ENCODE measurements at places on chromosomes 7 and 10. TPM values are rescaled to one million over a fixed set of nuclear protein-coding genes. Genes with fewer than 3 reads are reported as not detected.
A peak's percentile ranks its signal among the peaks of the same experiment; 100 is the strongest.

Gene VGF
- not detected for total RNA-seq

Gene C10orf105
- total RNA-seq, result 0.53 TPM

Gene OR2F2
- not detected for total RNA-seq

Gene SH3PXD2A
- total RNA-seq, result 166 TPM

Gene CFAP70
- 6.6 TPM for total RNA-seq

Gene RNLS
- 5.5 TPM for total RNA-seq

Gene IFRD1
- total RNA-seq, result 92.8 TPM

- no peak for DNase-seq
Measured at GRCh38 chr7:120735791-120736190, 122.2 kb downstream of the TSPAN12 start.

DNA sequence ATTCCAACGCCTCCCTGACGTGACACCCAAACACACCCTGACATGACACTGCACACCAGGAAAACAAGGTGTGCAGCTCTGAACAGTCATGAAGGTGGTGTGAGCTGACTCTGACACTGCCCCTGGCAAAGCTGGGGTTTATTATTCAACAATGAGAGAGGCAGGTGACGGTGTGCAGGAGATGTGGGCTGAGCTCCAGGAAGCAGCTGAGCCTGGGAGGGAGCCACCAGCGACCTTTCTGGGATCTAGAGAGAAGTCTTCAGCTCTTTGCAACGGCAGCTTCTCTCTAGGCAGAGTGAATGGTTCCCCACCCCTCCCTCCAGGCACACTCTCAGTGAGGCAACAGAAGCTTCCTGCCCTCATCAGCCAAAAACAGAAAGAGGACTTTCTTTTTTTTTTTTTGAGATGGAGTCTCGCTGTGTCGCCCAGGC, 65.6 kb downstream of the SH3PXD2A start:
- DNase-seq, result no peak

DNA sequence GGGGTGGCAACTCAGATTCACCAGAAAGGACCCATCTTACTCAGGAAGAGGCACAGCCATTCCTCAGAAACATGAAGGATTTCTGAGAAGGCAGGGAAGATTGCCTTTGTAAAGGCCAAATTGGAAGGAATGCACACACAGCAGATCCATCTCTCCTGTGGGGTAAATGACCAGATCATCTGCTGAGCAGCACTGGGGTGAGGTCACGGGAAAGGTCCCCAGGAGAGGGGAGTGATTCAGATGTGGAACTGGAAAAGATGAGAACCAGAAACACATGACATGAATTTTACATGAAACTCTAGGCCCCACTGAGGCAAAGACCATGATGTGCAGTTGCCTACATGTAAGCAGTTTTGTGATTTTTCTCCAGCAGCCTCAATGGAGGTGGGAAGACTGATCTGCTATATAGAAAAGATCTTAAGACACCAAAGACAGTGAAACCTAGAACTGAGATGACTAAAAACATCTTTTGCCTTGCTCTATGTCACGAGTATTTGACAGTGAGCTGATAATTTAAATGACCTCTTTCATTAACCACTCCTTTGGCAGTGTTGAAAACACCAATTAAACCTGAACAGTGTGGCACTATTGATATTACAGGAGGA, 91.6 kb downstream of the AMPH start:
- no peak for DNase-seq

GRCh38 chr10:1687623-1688150, 49.6 kb downstream of the ADARB2 start:
- no peak for DNase-seq

DNA sequence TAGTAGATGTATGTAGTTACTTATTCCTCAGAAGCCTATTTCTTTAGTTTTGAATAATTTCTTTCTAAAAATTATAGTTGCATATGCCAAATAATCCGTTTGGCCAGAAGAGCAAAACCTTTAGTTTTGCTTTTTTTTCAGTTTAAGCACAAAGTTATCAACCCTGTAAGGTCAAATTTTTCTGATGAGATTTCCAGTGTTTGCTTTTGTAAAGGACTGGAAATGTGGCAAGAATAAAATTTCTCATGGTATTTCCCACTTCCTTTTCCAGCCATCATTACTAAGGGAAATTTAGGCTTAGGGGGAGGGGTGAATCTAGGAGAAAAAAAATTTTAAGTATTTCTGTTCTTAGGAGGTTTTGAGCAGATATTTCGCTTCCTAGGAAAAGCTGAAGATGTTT, 7.6 kb downstream of the CALD1 start:
- DNase-seq, result no peak

DNA sequence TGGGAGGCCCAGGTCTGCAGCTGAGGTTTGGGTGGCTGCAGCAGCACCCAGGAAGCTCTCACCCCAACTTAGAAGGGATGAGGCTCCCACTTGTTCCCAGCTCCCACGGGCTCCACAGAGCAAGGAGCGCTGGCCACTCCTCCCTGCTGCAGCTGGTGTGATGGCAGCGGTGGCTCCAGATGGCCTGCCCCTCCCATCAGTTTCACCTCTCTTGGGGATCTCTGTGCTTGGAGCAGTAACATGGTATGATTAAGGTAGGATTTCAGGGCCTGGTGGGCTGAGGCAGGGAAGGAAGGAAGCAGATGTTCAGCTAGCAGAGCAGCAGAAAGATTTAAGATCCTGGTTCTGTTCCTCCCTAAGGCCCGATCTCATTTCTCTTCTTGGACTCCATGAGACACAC, 66.8 kb upstream of the KIF5B start:
- no peak for DNase-seq

DNA sequence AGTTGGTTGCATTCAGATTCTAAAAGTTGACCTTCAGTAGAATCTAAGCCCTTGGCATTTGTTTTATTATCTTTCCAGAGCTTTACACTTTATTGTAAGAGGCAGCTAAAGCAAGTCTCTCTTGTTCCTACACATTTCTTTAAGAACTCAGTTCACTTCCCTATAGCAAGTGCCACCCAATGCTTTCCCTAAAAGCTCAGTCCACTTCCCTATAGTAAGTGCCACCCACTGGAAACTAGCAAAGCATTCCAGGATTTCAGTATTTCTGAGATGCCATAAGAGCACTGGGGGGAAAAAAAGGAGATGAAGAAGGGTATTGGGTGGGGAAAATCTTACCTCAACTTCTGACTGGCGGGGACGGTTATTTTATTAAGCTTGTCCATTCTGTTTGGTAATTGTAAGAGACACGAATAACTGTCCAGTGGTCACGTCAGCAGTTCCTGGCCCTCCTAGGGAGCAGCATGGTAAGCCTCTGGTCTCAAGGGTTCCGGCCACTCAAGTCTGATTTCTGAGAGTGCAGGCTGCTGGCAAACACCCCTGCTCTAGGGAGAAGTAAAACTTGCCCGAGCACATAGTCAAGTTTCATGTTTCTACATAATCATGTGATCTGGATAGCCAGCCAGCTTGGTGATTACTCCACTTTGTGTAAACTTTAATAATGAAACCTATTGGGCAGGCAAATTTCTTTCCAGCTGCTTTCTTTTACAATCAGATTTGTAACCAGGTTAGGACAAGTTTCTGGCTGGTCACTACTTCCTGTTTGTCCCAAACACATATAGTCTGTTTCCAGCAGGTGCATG, at the start of gene BLNK:
TSS of gene BLNK (minus strand) at position 554 of the 800 bp plus-strand sequence. CDS start at position 383, 171 bp downstream.
- DNase-seq, result peak; percentile 63

DNA sequence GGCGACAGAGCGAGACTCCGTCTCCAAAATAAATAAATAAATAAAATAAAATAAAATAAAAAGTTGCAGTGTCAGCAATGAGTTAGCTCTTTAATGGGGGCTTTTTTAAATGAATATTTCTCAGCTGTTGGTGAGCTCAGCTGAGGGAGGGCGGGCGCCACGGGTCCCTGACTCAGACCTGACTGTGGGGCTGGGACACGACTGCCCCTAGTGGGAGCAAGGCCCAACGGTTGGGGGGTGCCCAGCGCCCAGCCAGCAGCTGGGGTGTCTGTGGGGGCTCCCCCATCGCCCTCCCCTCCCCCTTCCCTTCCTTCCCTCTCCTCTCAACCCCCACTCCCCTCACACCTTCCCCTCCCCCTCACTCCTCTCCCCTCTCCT, 46.6 kb downstream of the PWWP2B start:
- DNase-seq, result no peak

DNA sequence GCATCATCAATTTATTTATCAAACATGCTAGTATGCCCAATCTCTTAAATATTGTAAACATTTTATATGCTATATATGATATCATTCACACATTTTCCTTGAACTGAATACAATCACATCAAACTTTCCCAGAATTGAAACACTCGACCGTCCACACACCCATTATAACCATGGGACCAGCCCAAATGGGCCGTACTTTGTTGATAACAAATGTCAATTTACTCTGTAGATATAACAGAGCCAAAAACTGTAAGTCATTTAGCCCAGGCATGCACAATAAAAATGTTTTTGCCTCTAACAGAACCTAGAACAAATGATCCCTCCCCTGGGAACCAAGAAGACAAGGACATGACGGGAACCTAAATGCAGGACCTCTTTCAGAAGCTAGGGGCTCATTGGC, 683 bp upstream of the ANKRD22 start:
- DNase-seq, result no peak

DNA sequence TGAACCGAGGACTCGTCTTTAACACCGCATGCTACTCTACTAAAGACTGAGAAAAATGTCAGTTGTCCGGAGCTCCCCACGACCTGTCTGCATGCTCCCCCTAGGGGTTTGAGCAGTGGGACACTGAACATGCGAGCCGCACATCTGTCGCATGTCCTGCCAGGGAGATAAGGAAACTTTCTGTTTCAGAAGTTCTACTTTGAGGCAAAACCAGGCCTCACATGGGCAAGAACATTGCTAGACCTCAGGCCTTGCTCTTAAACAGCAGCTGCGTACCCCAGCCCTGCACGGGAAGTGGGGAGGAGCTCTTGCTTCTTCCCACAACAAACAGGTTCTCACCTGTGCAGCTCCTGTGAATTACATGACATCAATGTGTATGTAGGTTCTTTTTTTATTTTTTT, 30.3 kb upstream of the HERPUD2 start:
- no peak for DNase-seq

DNA sequence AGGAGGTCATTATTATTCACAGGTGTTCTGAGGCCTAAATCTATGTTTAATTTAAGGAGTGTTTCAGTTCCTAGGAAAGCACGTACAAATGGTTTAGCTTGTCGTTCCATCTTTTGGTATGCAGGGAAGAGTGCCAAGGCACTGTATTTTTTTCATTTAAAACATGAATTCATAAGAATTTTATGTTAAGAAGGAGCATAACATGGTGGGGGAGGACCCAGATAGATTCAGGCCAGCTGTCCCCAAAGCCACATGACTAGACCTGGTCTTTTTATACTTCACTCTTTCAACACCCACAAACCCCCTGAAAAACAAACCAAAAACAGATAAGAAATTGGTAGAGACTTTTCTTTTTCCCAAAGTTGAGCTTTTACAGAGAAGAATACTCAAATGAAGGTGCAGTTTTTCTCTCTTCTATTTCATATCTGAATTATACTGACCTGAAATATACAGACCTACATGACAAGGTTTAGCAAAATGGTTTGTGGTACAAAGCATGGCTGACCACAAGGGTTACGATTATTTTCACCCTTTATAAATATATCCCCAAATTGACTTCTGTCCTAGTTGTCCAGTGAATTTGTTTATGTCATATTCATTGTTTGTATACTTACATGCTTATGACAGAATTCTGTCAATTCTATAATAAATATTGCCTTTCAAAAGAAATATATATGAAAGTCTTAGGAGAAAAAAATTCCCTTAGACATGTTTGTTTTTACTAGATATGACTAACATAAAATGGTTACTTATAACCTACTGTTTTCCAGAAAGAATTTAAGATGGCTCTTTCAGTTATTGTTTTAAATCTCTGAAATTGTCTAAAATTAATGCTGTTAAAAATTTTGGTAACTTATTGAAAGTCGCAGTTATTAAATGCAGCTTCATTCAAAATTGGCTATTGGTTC, 71.3 kb downstream of the AP3M1 start:
- no peak for DNase-seq

DNA sequence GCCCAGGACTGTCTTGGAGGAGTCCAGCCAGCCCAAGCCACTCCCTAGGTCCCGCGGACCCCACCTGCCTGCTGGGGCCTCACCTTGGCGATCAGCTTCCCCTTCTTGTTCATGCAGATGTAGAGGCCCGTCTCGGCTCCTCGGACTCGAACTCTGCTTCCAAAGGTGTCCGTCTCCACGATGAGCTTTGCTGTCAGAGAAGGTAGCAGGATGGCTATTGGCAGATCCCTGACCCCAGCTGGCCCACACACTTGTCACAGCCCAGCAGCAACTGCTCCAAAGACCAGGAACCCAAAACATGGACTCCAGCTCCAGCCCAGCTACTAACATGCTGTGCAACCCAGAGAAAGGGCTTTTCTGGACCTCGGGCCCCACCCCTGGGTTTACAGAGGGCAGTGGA, 4.5 kb downstream of the FGF8 start:
- no peak for DNase-seq

DNA sequence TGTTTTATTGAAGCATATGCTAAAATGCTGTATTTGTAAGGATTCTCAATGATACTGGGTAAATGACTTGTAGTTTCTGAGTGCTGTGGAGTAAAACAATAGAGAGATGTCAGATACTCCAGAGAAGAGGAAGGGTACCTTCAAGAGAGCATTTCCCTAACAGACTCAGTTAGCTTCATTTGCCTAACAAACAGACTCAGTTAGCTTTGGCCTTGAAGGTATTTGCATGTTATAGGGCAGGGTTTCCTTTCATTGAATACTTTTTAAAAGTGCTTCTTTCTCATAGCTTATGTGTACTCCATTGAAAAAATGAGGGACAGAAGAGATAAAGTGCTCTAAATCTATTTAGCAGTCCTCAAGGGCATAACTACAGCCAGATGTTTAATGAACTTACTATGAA, 101.8 kb downstream of the CHN2 start:
- no peak for DNase-seq

All from sciatic nerve (tissue), 2 donors.